ENCODE measurements at places on chromosomes 2 and 18.

DNA sequence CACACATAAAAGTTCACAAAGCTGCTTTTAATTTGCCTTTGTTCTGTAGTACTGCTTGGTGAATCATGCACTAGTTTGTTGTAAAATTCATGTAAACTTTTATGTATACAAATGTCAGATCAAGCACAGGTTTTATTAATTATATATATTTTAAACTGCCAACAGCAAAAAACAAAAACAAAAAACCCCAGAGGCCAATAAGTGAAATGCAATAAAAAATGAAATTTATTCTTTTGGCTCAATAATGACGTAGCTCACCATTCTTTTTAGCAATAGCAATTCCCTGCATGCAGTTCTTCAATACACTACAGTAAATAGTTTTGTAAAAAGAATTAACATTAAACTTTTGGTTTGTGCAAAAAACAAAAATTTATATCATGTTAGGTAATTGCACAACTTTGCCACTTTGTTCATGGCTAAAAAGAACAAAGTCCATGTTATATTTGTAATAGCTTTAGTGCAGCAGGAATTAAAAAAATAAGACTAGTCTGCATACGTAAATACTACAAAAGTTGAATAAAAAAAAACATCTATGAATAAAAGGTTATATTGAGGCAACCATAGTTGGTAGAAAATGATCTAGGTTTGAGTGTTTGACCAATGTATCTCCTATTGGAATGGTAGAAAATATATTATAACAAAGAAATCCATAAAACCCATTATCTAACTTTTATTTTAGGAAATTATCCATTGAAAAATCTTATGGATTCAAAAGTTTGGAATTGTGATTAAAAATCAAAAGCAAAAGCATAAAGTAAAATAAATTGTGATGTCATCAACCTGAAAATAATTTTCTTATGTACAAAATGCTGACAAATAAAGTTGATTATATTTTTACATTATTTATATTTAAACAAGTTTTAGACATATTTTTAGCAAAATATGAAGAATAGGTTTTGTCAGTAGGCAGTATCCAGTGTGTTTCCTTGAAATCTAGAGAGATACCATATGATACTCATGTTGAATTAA is 115.6 kb downstream of the SCN3A start:
- no peak for DNase-seq

GRCh38 chr18:74975001-74975400 is 233.9 kb downstream of the PTGR3 start:
- no peak for DNase-seq

DNA sequence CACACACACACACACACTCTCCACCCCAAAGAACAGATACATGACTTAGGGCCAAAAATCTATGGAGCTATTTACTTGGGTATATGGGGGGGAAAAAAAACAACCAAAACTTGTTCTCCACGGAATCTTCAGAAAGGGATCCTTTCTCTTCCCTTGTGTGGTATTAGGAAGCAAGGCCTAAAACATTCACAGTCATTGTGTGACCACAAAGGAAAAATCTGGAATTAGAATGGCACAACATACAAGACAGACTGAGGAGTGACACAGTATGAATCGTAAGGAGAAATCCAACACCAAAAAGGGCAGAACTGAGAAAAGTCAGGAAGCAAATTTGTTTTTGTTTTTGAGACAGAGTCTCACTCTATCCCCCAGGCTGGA is 70.3 kb downstream of the ASXL2 start:
- no peak for DNase-seq

DNA sequence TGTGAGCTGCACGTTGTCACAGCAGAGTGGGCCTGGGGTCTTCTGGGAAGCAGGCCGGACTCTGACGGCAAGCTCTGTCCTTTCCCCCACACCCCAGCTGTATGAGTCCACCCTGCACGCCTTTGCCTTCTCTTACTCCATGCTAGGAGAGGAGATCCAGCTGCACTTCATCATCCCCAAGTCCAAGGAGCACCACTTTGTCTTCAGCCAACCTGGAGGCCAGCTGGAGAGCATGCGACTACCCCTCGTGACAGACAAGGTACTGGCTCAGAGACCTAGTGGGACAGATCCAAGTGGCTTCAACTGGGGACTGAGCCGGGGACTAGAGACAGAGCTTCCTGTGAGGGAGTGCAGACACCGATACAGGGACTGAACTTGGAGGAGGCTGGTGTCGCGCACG is 40.1 kb downstream of the NTSR2 start:
- no peak for DNase-seq

GRCh38 chr2:227204452-227204851 is 40.0 kb downstream of the COL4A3 start:
- no peak for DNase-seq

DNA sequence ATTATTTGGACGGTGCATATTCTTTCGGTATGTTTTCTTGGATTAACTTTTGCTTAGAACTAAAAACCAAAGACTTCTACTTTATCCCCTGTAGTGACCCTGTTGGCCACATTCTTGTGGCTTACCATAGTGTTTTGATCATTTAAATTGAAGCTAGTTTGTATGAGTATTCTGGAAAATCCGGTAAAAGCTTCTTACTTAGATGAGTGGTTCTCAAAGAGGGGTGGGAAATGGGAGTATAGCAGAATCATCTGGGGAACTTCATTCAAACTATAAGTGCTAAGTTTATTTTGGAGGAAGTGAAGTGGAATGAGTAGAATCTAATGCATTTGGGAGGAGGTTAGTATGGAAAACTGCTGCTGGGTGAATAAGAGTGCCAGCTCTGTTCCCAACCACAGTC is 3.8 kb downstream of the PPP1CB start:
- no peak for DNase-seq

DNA sequence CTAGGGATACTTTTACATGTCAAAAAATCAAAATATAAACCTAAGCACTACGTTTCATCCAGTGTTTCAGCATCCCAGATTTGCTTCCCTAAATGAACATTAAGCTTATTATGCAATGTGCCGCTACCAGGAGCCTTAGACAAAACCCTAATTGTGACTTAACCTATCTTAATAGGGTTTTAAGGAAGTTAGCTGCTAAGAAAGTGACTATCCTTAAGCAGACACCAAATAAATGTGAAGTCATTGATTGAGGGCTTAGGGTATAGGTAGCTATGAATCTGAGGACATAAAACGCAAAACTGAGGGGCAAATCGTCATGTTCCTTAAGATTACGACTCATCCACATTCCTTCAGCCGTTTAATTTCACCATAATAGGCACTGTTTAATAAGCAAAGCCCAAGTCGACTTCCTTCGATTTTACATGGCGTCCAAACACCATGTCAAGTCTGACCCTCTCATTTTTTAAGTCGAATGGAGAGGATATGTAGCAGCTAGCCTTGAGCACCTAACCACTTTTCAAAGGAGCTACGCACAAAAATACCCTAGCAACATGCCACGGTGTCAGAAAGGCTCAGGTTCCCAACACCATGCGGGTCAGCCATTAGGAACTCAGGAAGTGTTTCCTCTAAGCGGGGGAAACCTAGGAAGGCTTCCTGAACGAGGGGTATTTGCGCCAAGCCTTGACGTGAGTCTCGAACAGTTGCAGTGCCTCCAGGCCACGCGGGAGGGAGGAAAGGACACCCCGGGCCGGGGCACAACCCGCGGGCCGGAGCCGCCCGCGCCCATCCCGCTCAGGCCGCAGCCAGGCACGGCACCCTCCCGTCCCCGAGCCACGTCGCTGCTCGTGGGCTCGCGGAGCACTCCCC is 1.0 kb downstream of the HDLBP start:
- DNase-seq: no peak

- peak; percentile 57 for DNase-seq
These were observed 278.0 kb downstream of the NEDD4L start for GRCh38 chr18:58321986-58322385.

DNA sequence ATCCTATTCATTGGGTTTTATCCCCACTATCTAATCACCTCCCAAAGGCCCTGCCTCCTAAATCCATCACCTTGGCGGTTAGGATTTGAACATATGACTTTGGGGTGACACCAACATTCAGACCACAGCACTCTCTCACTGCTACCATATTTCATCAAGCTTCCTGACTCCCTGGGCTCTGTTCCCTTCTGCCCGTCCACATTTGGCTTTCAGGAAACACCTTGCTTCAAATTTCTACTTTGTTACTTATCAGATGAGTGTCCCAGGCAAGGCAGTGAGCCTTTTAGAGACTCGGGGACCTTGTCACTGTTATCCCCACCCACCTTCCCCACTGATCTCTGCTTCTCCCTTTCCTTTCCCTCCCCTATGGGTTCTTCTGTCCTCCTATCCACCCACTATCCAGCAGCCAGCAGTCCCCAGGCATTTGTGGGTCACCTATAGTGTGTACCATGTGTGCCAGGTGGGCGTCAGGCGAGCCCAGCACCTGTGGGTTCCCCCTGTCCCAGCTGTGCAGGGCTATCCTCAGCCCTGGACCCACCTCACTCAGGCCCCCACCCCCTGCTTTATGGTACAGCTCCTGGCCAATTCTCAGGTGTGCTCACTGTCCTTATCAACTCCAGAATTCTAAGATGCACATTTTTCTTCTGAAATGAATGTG is 230.9 kb downstream of the LOXHD1 start:
- no peak for DNase-seq

DNA sequence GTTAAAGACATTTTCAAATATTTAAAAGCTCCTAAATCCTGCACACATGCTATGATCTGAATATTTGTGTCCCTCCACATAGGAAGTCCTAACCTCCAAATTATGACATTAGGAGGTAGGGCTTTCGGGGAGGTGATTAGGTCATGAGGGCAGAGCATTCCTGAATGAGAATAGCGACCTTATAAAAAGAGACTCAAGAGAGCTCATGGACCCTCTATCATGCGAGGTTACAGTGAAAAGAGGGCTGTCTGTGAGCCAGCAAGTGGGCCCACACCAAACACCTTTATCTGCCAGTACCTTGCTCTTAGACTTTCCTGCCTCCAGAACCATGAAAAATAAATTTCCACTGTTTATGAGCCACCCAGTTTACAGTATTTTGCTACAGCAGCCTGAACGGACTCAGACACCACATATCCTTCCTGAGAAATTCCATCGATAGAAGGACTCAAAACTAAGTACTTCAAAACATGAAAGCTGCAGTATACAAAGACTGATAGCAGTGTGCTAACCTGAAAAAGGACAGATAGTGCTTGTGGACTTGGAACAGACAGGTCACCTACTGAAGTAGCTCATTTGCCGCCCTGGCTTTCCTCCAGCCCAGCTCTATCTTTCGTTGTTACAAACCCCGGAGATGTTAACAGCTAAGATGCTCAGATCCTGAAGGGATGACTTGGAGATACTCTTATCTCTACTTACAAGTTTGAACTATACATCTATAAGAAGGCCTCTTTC is 13.8 kb downstream of the FAM210A start:
- no peak for DNase-seq

- no peak for DNase-seq
These were observed 479.3 kb downstream of the IRS1 start for GRCh38 chr2:226320076-226320948.

GRCh38 chr2:128306081-128306930 is 12.4 kb downstream of the HS6ST1 start:
- no peak for DNase-seq

- peak; percentile 82 for DNase-seq
These were observed 276.1 kb upstream of the NCKAP5 start for GRCh38 chr2:133844214-133844892.

DNA sequence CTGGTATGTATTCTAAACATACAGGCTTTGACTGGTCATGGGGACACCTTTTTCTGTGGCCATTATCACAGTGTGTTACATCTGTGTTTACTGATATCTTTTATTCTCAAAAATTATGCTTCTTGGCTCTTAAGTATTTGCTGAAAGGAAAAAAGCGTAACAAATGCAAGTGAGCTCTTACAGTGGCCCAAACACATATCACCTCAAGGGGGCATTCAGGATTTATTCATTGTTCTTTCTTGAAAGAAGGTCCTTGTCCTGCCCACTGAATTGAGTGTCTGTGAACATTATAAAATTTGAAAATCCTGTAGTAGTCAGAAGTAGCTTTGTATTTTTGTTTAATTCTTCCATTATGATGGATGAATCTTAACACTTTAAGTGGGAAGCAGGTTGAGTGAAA is 454.5 kb downstream of the XIRP2 start:
- no peak for DNase-seq

Data from head of caudate nucleus (tissue), 42 donors.